ENCODE measurements at places on chromosomes 12 and 14.

- no peak for DNase-seq
Measured at GRCh38 chr14:47676315-47676617, 861 bp upstream of the MDGA2 start.

DNA sequence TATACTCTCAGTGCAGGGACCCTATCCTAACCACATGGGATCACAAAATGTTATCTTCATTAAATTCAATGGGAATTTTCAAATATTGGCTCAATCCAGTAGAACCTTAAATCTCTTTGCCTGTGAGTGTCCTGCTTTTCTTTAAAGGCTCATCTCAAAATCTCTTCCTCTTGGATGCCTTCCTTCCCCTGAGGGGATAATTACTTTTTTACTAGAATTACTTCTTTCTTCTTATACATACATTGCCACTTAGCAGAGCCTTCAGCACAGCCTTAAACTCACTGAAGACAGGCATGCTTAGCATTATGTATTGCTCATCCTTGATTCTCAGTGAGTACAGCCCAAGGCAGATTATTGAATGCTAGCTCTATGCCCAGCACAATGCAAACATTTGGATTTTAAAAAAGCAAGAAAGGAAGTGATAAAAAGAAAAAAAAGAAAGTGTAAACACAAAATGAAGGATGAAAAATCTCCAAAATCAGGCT, 1918.0 kb upstream of the FLRT2 start:
- no peak for DNase-seq

GRCh38 chr12:108845696-108846095, 11.7 kb downstream of the SSH1 start:
- DNase-seq: no peak

- DNase-seq: no peak
Measured at GRCh38 chr12:31249356-31249755, 76.6 kb downstream of the SINHCAF start.

GRCh38 chr12:126535971-126536370, 1470.7 kb downstream of the AACS start:
- DNase-seq: no peak

GRCh38 chr12:115075552-115076170, 391.7 kb upstream of the TBX3 start:
- DNase-seq: no peak

GRCh38 chr12:30973175-30973574, 46.6 kb downstream of the TSPAN11 start:
- DNase-seq: no peak

- DNase-seq: no peak
Measured at GRCh38 chr12:117703584-117703983, 265.2 kb downstream of the KSR2 start.

DNA sequence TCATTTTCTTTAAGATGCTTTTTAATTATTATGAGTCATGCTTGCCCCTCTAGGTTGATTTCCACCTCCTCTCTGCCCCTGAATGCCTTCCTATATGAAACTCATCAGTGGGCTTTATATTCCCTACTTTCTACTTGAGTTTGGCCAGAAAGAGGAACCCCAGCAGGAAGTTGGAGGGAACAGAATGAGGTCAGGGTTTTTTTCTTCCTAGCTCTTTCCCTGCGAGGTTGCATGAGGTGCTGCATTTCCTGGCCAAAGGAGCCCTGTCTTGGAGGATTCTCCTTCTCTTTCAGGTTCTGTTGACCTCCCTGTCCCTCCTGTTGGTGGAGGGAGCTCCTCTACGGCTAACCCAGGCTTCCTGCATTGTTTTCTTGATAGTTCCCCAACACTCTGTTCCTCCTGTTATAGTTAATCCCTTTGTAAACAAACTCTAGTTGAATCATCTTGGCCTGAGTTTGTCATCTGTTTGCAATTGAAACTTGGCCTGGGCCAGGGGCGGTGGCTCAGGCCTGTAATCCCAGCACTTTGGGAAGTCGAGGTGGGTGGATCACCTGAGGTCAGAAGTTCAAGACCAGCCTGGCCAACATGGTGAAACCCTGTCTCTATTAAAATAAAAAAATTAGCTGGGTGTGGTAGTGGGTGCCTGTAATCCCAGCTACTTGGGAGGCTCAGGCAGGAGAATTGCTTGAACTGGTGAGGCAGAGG, 15.3 kb upstream of the SPIC start:
- DNase-seq: no peak

GRCh38 chr12:70048521-70049250, 194.5 kb upstream of the CNOT2 start:
- DNase-seq: no peak

GRCh38 chr12:107624493-107624892, 61.1 kb upstream of the PWP1 start:
- DNase-seq: no peak

GRCh38 chr12:5267603-5268423, 164.1 kb upstream of the NTF3 start:
- no peak for DNase-seq

DNA sequence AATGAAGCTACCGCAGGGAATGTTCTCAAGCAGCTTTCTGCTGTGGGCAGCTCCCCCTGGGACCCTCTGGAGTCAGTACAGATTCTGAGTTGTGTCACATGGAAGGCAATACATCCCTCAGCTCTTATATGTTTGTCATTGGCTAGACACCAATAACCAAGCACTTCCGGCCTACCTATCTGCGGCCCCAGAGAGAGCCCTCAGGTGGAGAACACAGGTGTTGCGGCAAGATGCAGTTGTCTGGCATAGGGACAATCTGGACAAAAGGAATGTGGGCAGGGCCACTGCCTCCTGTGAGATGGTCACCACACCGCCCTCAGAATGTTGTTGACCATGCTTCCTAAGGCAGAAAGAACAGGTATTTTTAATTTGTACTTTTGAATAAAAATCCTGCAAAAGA, 118.7 kb downstream of the BRMS1L start:
- no peak for DNase-seq

- peak; percentile 98 for DNase-seq
Measured at GRCh38 chr12:569803-570434, 93.3 kb downstream of the NINJ2 start.

GRCh38 chr12:112710414-112710813, 81.1 kb upstream of the RPH3A start:
- DNase-seq: no peak

Measured in GM12892 (cell line).